ENCODE measurements at places on chromosomes 1 and 21.

- no peak for DNase-seq
Observed at GRCh38 chr1:14366091-14367018, 232.1 kb upstream of the KAZN start.

- no peak for DNase-seq
Observed at GRCh38 chr1:156481527-156481926, 19.0 kb downstream of the MEF2D start.

GRCh38 chr1:117070124-117070523, 10.0 kb downstream of the TTF2 start:
- no peak for DNase-seq

- no peak for DNase-seq
Observed at GRCh38 chr1:73564294-73564693, 633.7 kb downstream of the LRRIQ3 start.

DNA sequence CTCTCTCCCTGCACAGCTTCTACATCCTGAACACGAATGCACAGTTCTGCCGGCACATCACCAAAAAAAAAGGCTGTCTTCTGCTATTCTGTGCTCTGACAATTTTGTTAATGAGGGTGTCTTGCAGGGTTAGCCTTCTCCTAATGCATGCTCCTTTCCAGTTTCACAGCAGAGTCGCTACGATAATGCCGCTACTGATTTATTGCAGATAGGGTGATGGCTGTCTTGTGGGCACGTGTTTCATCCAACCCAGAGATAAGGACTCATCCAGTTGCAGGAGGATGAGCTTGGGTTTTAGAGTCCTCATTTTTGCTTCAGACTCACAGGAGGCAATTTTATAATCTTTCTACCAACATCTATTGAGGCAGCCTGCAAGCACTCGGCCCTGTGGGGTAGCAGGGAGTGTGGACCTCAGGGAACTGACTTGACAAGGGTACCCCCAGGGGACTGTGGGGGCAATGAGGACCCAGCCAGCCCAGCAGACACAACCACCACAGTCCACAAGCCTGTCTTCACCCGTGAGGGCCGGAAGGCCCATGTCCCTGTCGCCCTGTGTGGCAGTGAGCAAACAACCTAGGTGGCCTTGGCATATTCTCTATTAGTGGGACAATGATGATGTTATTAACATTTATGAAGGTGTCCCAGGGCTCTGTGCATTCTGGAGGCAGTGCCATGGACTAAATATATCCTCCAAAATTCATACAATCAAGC, 15.4 kb upstream of the UTS2 start:
- DNase-seq, result no peak

DNA sequence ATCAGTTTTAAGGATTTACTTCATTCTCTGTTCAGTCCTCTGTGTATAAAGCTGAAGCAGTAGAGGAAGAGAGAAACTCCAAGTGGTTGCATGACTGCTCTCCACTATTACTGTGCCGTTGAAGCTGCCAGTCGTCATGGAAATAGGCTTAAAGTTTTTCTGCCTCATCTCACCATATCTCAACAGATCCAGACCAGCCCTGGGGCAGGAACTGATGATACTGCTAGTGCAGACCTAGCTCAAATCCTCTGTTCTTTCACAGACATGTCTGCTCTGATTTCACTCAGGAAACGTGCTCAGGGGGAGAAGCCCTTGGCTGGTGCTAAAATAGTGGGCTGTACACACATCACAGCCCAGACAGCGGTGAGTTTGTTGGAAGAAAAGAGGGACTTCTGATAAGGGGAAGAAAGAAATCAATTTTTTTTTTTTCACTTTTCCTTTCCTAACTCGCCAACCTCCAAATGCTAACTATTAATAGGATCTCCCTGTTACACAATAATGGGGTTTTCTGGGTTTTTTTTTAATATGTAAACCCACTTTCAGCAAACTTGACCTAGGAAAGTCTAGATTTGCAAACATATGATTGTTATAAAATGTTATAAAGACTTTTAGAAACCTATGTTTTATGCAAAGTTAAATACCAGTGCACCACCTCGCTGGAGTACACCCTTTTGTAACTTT, 22.2 kb upstream of the STRIP1 start:
- DNase-seq, result no peak

DNA sequence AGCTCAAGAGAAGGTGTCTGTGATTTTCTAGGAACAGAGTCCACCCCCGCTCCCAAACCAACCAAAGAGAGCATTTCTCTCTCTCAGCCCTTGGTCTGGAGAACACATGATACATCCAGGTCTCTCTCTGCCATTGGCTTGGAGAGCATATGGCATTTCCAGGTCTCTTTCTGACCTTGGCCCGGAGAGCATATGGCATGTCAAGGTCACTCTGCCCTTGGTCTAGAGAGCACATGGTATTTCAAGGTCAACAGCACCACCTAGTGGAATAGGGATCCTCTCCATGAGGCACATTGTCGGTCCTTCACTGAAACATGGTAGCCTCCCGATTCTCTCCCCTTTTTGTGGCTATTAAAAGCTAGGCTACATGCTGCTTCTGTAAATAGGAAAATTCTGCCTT, 437.7 kb upstream of the OLFM3 start:
- no peak for DNase-seq

DNA sequence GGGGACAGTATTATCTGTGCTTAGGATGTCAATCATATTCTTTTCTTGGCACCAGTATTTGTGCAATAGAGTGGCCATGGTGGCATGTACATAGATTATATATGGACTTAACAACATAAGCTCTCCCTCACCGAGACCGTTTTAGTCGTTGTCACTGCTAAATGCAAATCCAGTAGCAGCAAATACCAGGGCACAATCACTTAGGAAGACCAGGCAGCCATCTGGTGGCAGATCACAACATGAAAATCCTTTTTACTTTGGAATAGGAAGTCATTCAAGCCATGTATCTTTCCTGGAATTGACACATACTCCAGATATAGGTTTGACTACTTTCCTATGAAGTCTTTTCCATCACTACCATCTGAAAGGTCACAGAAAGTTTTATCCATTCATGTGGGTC, 53.2 kb upstream of the C1orf87 start:
- DNase-seq, result no peak

DNA sequence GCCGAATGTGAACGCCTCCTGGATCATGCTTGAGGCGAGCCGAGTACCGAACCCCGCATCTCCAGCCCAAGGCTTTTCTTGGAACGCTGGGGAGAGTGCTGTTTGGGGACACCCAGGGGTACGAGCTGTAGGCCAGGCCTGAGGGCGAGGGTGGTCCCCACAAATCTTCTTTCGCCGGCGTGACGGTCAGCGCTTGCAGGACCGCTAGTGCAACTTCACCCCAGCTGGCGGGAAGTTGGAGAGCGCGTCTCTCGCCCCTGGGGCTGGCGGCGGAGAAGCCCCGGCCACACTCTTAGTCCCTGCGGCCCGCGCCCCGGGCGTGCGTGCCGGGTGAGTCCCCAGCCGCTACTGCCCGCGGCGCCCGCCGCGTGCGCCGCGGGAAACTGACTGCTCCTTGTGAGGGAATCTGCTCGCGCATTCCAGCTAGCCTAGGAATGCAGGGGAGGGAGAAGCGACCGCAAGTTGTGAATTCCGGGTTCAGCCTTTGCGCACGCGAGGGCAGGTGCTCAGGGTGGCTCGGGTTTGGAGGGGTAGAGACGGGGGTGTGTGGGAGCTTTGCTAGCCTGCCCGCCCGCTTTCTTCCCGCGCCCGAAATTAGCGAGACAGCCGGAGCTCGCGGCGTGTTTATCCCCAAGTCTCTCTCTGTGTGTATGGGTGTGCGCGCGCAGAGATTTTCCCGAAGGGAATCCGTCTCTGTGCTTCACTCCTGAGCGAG, 884 bp downstream of the LHX4 start:
- DNase-seq, result no peak

DNA sequence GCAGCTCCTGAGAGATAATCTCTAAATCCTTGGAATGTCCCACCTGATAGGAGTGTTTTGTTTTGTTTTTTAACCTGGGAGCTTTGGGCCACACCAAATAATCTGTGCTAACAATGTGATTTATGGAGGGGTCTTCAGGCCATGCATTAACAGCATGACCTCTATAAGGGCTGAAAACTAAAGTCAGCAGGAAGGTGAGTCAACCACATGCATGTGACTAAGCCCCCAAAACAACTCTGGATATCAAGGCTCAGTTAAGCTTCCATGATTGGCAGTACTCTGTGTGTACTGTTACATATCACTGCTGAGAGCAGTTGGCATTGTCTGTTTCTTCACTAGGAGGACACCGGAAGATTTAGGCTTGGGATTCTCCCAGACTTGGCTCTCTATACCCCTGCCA, 10.7 kb downstream of the AUNIP start:
- DNase-seq, result no peak

DNA sequence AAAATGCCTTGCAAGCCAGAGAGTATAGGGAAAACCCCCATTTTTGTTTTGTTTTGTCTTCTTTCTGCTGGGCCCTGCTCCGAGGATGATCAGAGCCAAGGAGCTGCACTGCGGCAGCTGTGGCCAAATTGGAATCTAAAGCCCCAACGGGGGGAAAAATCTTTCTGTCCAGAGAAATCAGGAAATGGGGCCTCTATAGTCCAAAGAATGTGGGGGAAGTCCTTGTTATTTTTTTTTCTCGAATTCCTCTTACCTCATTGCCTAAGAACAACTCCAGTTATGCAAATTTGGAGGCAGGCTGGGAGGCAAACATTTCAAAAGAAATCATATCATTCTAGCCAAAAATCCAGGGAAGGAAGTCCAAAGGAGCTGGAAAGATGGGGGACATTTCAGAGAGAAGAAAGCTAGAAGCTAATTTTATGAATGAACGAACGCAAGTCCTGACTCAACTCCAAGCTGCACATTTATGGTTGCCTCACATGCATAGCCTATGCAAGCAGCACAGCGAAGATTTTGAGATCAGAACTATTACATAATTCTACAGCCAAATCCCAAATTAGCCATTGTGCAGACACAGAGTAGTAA, 263.2 kb downstream of the KCTD3 start:
- no peak for DNase-seq

- DNase-seq, result no peak
Observed at GRCh38 chr1:36781098-36781497, 253.2 kb downstream of the GRIK3 start.
